Cardiac muscle cell (in vitro differentiated cells and primary cell): ENCODE measurements at places on chromosomes 3 and 15. TPM values are rescaled to one million over a fixed set of nuclear protein-coding genes. Genes with fewer than 3 reads are reported as not detected.

CELSR3 gene
- polyA plus RNA-seq, result 3.1 and 3.4 TPM in 2 replicates

CCR1 gene
- not detected in 2 replicates for polyA plus RNA-seq

CPN2 gene
- polyA plus RNA-seq, result 0.88 and 1.3 TPM in 2 replicates

IGDCC3 gene
- polyA plus RNA-seq, result 41.1 and 52.4 TPM in 2 replicates

TAGLN3 gene
- 1.1 and 1.6 TPM in 2 replicates for polyA plus RNA-seq

CLDN1 gene
- 0.15 and 0.54 TPM in 2 replicates for polyA plus RNA-seq

CRABP1 gene
- 8.7 and 22.9 TPM in 2 replicates for polyA plus RNA-seq

ATR gene
- polyA plus RNA-seq, result 5.0 and 10.6 TPM in 2 replicates

HYPK gene
- polyA plus RNA-seq, result 12.8 and 16.5 TPM in 2 replicates

SETD5 gene
- polyA plus RNA-seq, result 176 and 306 TPM in 2 replicates

PTPRG gene
- polyA plus RNA-seq, result 15.2 and 19.0 TPM in 2 replicates
